ENCODE measurements at places on chromosomes 7 and 10. TPM values are rescaled to one million over a fixed set of nuclear protein-coding genes. Genes with fewer than 3 reads are reported as not detected.

AKR1B1 gene
- total RNA-seq = 139 TPM

ERVW-1 gene
- total RNA-seq = not detected

EPO gene
- not detected for total RNA-seq

MYOZ1 gene
- not detected for total RNA-seq

COPG2 gene
- total RNA-seq = 19.8 TPM

EBLN1 gene
- not detected for total RNA-seq

SLC18A2 gene
- total RNA-seq = not detected

THNSL1 gene
- 7.0 TPM for total RNA-seq

DNA sequence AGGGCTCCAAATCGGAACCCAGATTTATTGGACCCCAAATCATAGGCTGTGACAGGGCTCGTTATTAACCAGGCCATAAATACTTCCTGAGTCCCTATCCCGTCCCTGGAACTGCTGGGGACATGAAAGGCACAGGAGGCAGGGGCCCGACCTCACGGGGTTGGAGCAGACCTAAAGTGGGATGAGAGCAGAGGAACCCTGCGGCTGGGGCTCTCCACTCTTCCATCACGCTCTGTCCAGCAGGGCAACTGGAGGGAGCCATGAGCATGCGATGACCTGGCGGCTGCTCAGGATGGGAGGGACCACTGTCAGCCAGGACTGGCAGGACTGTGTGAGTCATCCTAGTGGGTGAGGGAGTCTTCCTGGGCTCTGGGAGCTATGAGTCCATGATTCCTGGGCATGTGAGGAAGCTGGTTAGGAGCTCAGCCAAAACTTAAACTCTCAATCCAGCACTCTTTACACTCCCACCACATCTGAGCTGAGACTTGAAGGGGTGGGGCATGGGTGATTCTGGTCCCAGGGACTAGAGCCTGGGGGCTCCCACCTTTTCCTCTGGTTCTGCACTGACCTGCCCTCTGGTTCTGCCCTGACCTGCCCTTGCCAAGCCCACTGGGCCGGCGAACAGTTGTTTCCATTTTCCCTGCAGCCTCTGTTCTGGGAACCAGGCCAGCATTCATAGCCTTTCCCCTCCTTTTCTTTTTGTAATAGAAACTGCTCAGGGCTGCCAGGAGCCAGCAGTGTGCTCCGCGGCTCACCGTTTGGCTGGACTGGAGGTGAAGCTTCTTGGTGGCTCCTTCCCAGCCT, 47.1 kb downstream of the SYPL1 start:
- DNase-seq = peak; percentile 81

DNA sequence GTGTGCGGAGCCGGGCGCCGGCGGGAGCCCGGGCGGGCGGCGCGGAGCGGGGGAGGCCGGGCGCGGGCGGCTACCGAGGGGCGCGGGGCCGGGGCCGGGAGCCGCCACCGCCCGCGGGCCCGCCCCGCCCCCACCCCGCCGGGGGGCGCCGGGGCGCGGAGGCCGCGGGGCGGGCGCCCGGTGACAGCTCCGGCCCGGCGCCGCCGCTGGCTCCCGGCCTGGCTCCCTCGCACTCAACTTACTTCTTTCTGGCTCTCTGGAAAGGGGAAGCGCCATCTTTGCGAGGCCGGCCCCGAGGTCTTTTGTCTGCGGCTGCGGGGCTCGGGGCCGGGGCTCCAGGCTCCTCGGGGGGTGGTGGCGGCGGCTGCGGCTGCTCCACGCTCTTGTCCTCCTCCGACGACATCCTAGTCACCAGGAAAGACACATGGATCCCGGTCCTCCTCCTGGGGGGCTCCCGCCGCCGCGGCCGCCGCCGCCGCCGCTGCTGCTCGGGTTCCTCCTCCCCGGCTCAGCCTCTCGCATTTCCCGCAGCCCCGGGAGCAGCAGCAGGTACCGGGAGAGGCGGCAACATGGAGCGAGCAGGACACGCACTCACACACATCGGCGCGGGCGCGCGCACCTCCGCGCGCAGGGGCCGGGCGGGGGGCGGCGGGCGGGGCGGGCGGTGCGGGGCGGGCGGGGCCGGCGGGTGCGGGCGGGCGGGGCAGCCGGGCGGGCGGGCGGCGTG, at the start of gene KMT2C:
Gene KMT2C, minus strand, starts transcription at position 620 of the 727 bp plus-strand sequence. Its CDS starts 217 bp downstream, at position 403.
- peak; percentile 51 for DNase-seq

- DNase-seq = peak; percentile 33
These were observed 165.8 kb upstream of the PRSS1 start for GRCh38 chr7:142583446-142583845.

DNA sequence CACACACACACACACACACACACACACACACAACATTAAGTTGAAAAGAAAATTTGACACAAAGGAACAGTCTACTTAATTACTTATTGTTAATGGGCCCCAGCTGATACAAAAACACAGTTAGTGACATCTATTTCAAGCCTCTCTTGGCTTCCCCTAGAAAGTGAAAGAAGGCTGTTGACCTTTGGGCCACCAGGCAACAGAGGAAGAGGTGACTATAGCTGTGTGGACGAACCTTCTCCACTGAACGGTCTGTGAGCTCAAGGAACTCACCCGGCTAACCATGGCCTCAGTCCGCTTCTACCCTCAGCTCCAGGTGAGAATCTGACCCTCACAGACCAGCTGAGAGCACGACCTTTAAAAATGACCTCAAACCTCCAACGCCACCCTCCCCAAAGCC, 32.9 kb upstream of the CALN1 start:
- no peak for DNase-seq

- no peak for DNase-seq
These were observed 36.0 kb downstream of the MYOF start for GRCh38 chr10:93445978-93446720.

DNA sequence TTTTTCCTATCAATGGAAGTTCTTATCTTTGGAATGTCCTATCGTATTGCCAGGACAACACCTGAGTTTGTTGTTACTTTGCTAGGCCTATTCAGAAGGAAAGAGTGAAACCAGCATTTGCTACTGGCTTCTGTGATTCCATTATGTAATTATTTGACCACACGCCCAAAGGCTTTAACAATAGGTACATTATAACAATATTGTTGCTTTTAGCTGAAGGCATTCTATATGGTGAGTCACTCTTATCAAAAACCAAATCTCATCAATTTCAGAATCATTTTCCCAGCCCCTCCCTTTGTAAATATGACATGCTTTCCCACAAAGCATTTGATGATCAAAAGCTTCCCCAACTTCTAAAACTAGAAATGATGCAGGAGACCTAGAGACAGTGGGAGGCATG, 294.4 kb upstream of the NEBL start:
- peak; percentile 44 for DNase-seq

GRCh38 chr10:3792710-3793219, 7.8 kb upstream of the KLF6 start:
- DNase-seq = no peak

DNA sequence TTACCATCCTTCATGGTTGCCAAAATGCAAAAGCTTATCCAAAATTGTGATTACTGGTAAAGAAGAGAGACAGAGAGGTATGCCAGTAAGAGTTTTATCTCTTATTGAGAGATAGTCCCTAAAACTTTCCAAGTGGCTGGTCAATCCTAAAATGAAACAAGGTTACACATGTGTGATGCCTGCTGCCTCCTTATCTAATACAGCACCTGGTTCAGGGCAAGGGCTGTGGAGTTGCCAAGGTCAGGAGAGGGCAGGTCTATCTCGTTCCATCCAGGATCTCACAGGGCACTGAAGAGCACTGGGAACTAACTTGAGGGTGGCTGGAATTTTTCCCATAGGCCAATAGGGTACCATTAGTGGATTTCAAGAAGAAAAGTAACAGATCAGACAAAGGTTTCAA, 18.3 kb downstream of the VOPP1 start:
- no peak for DNase-seq

Measured in Calu3 (cell line).